ENCODE measurements at places on chromosomes 6 and 20. TPM values are rescaled to one million over a fixed set of nuclear protein-coding genes. Genes with fewer than 3 reads are reported as not detected.

DNA sequence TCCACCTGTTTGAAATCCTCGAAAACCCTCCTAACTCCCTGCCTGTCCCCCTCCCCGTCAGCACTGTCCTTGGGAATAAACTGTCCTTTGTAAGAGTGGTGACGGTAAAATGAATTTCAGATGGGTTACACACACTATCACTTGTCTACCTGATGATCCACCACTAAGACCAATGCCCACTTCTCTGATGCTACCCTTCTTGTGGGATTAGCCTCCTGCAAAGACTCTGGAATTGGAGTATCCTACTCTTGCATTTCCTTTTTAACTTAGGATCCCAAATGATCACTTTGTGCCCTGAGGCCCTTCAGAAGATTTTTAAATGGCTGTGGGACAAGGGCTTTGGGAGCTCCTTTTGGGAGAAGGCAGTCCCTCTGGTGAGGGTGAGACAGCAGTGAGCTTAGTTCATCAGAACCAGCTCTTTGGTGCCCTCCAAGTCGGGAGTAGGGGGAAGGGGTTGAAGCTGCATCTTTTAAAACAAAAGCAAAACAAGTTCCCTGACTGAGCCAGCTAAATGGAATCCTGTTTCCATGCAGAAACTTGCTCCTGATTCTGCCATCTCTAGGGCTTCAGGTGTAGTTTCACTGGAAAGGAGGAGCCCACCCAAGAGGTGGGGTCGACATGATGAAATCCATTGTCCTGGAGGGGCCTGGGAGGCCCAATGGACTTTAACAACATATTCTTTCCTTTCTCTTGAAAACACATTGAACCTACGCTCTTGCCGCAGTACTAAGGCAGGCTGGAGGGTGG lies 86.5 kb downstream of the ASXL1 start:
- peak; percentile 12 for DNase-seq

Gene UNC5CL
- total RNA-seq = 0.42 TPM

Gene NKAIN4
- not detected for total RNA-seq

DNA sequence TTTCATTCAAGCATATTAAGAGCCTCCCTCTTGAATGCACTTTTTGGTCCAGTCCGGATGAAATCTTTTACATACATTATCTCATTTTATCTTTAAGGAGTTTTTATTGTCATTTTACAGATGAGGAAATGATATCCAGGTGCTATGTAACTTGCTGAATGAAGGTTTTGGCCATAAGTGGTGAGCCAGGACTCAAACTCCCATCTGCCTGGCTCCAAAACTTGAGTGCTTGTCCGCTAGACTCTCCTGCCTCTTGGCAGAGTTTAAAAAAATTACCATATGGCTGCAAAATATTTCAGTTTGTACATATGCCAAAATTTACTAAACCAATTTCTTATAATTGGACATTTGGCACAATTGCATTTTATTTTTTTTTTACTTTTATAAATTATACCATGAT lies 12.2 kb downstream of the PDRG1 start:
- no peak for DNase-seq

DNA sequence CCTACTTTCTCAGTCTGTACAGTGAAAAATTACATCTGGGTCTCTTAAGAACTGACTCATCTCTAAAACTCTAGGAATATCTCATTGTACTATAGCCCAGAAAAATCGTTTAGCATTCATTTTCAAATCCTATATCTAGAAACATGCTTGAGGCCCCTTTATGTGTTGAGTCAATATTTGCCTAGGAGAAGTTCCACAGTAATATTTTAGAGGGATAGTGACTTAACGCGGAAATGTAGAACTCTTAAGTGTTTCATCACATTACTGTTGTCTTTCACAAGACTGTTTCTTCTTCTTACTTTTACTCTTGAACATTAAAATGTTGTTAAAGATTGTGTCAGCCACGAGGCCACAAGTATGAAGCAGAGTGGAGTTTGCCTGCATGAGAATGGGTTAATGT lies 23.0 kb upstream of the MYLIP start:
- no peak for DNase-seq

DNA sequence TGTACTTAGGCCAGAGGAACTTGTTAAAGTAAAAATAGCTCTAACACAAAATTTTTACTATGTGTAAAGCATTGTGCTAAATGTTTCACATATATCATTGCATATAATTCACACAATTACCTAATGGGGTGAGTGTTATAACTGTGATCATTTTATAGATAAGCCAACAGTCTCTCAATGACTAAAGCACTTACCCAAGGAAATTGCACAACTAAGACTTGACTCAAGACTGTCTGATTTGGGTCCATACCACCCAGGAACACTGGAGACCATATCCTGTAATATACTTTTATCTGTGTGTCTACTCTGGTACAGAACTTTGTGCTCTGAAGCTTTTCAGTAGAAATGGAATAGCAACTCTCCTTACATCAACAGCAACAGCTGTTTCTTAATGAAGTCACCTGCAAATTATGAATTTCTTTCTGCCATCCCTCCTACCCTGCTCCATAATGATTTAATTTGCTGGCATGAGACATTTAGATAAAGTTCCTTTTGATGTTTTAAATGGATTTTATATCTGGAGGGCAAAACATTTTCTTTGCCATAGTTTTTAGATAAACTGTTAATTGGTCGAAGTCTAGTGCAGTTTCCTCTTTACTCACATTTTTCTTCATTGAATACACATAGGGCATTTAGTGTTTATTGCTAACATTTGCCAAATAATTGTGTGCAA lies 47.5 kb downstream of the TSPYL4 start:
- DNase-seq = no peak

DNA sequence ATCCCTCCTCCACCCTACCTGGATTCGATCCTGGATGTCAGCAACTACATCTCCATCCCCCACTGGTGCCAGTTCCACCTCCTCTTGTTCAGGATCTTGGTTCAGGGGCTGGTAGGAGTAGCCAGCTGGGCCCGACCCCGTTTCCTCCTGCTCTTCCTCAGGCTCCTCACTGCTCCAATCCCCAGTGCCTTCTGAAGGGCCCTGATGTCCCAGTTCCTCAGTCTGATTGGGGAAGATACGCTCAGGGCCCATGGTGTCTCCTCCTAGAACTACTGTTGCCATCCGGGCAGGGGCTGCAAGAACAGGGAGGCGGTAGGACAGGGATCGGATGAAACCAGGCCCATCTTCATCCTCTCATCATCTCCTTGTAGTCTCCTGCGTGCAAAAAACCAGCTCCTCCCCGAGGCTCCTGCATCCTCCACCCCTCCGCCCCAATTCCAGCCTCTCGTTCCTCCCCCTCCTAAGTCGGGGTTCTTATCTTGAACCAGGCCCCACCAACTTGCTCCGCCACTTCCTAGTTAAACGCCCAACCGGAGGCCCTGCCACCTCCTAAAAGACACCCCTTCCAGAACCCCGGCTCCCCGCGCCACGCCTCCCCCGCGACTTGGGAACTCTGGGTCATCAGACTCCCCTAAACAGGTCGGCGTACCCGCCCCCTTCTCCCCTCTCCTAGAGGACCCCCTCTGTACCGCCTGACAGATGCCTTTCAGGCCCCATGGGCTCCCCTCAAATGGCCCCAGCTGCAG lies 476 bp downstream of the MEA1 start:
- DNase-seq = no peak

DNA sequence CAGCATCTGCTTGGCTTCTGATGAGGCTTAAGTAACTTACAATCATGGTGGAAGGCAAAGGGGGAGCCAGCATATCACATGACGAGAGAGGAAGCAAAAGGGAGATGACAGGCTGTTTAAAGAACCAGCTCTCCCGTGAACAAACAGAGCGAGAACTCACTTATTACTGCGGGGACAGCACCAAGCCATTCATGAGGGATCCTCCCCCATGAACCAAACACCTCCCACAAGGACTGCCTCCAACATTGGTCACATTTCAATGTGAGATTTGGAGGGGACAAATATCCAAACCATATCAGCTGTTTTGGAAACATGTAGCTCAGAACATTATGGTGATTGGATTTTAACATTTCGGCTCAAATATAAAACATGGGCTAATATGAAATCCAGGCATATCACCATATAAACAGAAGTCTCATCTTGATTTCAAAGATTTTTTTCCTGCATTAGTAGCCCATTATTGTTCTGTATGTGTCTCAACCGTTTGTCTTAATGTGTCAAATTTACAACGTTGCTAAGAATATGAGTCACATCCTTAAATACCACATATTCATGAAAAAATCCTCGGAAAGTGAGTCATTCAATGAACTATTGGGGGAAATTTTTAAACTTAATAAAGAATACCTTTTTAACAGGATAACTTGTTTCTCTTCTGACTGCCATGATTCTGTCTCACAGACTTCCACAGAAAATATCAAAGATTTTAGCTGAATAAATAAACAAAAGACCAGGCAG lies 894.3 kb downstream of the TFAP2A start:
- no peak for DNase-seq

- DNase-seq = no peak
Measured at GRCh38 chr6:90982051-90982450, 395.2 kb upstream of the MAP3K7 start.

GRCh38 chr20:42963796-42964195 lies 225.9 kb downstream of the PTPRT start:
- no peak for DNase-seq

DNA sequence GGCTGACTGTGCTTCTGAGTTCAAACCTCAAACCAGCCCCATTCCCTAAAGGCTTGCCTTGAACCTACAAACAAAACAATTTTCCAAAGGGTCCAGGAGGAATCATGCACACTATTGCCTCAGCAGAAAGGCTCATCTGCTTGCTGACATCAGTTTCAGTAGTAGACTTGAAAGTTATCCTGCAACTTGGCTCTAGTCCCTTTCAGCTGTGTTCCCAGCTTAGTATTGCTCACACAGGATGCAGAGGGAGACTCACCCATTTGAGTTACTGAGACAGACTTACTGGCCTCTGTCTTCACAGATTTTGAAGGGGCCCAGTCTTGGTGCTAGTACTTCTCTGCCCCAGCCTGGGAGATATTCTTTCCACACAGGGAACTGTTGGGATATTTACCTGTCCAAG lies 38.5 kb upstream of the TFB1M start:
- no peak for DNase-seq

GRCh38 chr20:63402181-63402859 lies 41.2 kb upstream of the CHRNA4 start:
- DNase-seq = no peak

Gene SMIM26
- total RNA-seq = 52.9 TPM

- DNase-seq = no peak
Measured at GRCh38 chr6:41724228-41724580, 11.2 kb downstream of the TFEB start.

GRCh38 chr20:31496761-31497295 lies 17.4 kb upstream of the HM13 start:
- DNase-seq = peak; percentile 94

Gene ULBP3
- total RNA-seq = 0.67 TPM

DNA sequence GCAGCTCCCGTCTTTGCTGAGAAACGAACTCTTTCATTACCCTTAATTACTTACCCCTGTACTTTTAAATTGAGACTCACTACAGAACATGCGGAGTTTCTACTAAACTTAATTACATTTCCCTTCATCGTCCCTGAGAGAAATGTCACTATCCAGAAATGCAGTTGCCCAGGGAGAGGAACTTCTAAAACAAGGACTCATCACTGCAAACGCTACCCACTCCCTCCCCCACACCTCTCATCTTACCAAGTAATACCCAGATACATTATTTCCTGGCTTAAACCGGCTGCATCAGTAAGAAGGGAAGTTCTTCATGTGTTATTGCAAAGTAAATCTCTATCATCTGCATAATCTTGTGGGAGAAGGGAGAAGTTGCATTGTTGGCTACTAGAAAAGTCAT lies 138.3 kb downstream of the IPCEF1 start:
- DNase-seq = no peak

Gene FAXC
- 12.9 TPM for total RNA-seq

Gene NRSN1
- not detected for total RNA-seq

Gene LZTS3
- total RNA-seq = 8.0 TPM

GRCh38 chr20:38581013-38581412 lies at the start of gene ADIG:
ADIG (plus strand) TSS chr20:38581197; CDS start chr20:38581251, 54 bp downstream.
- DNase-seq = no peak

GRCh38 chr6:159692303-159693127 lies 526 bp downstream of the SOD2 start:
- peak; percentile 87 for DNase-seq

DNA sequence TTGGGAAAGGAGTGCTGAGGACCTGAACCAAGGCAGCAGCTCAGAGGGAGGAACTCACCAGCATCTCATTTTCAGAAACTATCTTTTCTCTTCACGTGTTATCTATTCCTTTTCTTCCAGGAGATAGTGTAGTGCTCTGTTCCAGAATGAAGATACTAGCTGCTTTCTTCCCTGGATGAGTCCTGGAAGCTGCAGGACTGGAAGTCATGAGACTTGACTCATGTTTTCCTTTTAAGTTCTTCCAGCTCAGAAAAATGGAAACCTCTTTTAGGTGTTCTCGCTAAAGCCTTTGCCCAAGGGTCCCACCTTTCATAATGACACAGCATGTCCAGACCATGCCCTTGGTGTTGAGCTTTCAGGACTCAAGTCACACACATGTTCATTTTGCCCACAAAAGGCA lies 106.7 kb downstream of the UNC5CL start:
- no peak for DNase-seq

DNA sequence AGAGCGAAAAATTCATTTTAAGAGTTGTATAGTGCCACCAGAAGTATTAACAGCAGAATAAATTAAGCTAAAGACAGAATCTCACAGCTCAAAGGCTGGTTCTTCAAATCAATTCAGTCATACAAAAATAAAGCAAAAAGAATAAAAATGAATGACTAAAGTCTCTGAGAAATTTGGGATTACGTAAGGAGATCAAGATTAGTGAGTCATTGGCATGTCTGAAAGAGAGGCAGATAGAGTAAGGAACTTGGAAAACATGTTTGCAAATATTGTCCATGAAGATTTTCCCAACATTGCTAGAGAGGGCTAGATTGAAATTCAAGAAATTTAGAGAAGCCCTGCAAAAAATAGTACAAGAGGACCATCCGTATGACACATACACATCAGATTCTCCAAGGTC lies 1413.9 kb upstream of the ADGRB3 start:
- no peak for DNase-seq

- DNase-seq = peak; percentile 94
Measured at GRCh38 chr6:144284783-144285547, at the start of gene UTRN. UTRN (plus strand) TSS chr6:144285335; CDS start chr6:144291829, 6,494 bp downstream.

- DNase-seq = no peak
Measured at GRCh38 chr20:48556956-48557355, 270.8 kb downstream of the PREX1 start.

GRCh38 chr6:135624402-135625295 lies 127.1 kb upstream of the AHI1 start:
- no peak for DNase-seq

GRCh38 chr6:2952557-2953095 lies 18.7 kb downstream of the SERPINB6 start:
- DNase-seq = peak; percentile 93

Data from posterior vena cava (tissue), 2 donors.